Astrocyte of the hippocampus (primary cell): ENCODE measurements at places on chromosomes 4 and X.
A peak's percentile ranks its signal among the peaks of the same experiment; 100 is the strongest.

- DNase-seq: no peak
Measured at GRCh38 chr4:56986952-56987351, 8.3 kb downstream of the POLR2B start.

GRCh38 chr4:67465032-67465762 is 80.1 kb downstream of the CENPC start:
- DNase-seq: no peak

- peak; percentile 54 for DNase-seq
Measured at GRCh38 chrX:113741744-113742143, 842.1 kb upstream of the HTR2C start.

GRCh38 chrX:151675121-151675746 is 20.0 kb upstream of the PRRG3 start:
- no peak for DNase-seq

DNA sequence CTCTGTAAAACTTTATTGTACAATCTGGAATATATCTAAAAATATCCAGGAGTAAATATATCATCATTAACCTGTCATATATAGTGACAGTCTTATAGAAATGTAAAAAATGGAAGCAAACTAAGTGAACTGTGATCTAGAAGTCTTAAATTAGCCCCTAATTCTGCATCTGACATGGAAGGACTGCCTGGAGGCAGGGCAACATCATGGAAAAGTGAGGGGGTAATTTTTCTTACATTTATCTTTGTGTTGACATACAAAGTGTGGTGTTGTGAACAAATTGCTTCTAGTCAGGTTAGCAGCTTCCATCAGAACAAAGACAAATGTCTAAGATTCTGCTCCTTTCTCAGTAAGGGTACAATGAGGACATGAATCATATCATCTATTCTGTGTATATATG is 186.3 kb downstream of the C4orf33 start:
- no peak for DNase-seq

- DNase-seq: no peak
Measured at GRCh38 chr4:69748173-69748572, 12.2 kb downstream of the SULT1B1 start.
